Omental fat pad (tissue), 4 donors: ENCODE measurements at places on chromosomes 5 and 9. TPM values are rescaled to one million over a fixed set of nuclear protein-coding genes. Genes with fewer than 3 reads are reported as not detected.

The SPINK5 gene
- not detected for total RNA-seq

The C9orf43 gene
- 0.37 TPM for total RNA-seq

The SPATA31A3 gene
- not detected for total RNA-seq

The PCDHA13 gene
- 0.96 TPM for total RNA-seq

The SPINK4 gene
- total RNA-seq = not detected

The OGN gene
- total RNA-seq = 114 TPM

The SLC6A3 gene
- 1.2 TPM for total RNA-seq

The PPP3R2 gene
- not detected for total RNA-seq

The CPLANE1 gene
- 32.6 TPM for total RNA-seq

The CXCL14 gene
- 195 TPM for total RNA-seq

The CNTLN gene
- total RNA-seq = 9.8 TPM

The WNT8A gene
- total RNA-seq = not detected

The ADAMTSL1 gene
- 2.0 TPM for total RNA-seq

The SLC6A18 gene
- not detected for total RNA-seq

The SEMA4D gene
- total RNA-seq = 49.5 TPM

The PLPP7 gene
- 3.8 TPM for total RNA-seq

The C9 gene
- total RNA-seq = not detected

The IFNA21 gene
- not detected for total RNA-seq

The FCN2 gene
- total RNA-seq = not detected

The ANKRD20A1 gene
- total RNA-seq = 0.72 TPM

The GPRIN1 gene
- 0.79 TPM for total RNA-seq

The LCN2 gene
- 1.7 TPM for total RNA-seq

The NDUFA8 gene
- 22.8 TPM for total RNA-seq

The FAM221B gene
- not detected for total RNA-seq

The ELOVL7 gene
- 14.3 TPM for total RNA-seq

The CD72 gene
- 5.9 TPM for total RNA-seq

The CCDC192 gene
- 0.56 TPM for total RNA-seq

The ABO gene
- 7.3 TPM for total RNA-seq

The TMEM245 gene
- total RNA-seq = 77.5 TPM

The GABRA1 gene
- total RNA-seq = not detected

The HTR4 gene
- total RNA-seq = not detected

The KIAA0825 gene
- 9.3 TPM for total RNA-seq

The SPTLC1 gene
- total RNA-seq = 88.6 TPM

The CNTNAP3 gene
- total RNA-seq = 6.3 TPM

The FBN2 gene
- 0.56 TPM for total RNA-seq

The NUTM2F gene
- not detected for total RNA-seq

The JMY gene
- total RNA-seq = 9.1 TPM

The IDNK gene
- 5.9 TPM for total RNA-seq

The COL23A1 gene
- 0.79 TPM for total RNA-seq

The TMC1 gene
- 0.56 TPM for total RNA-seq

The GALT gene
- total RNA-seq = 32.8 TPM

The GLRX gene
- total RNA-seq = 141 TPM

The OR1J2 gene
- not detected for total RNA-seq

The STKLD1 gene
- total RNA-seq = not detected

The FOXD4L4 gene
- not detected for total RNA-seq

The PCDHB10 gene
- total RNA-seq = 3.6 TPM

The FBP2 gene
- not detected for total RNA-seq

The ADAMTS6 gene
- 8.0 TPM for total RNA-seq

The SLC6A7 gene
- not detected for total RNA-seq

The PCDHA12 gene
- total RNA-seq = 0.79 TPM

The ZNF454 gene
- total RNA-seq = 2.0 TPM

The PPP2CA gene
- total RNA-seq = 244 TPM

The KLF9 gene
- 110 TPM for total RNA-seq

The MARVELD2 gene
- 1.9 TPM for total RNA-seq

The SLC25A48 gene
- not detected for total RNA-seq

The CER1 gene
- not detected for total RNA-seq

The ANKRD31 gene
- total RNA-seq = 0.79 TPM

The DRD1 gene
- not detected for total RNA-seq
